ENCODE measurements at places on chromosomes 1 and 21. TPM values are rescaled to one million over a fixed set of nuclear protein-coding genes. Genes with fewer than 3 reads are reported as not detected.

Gene CFAP74
- total RNA-seq = not detected

Gene STXBP3
- total RNA-seq = 33.3 TPM

DNA sequence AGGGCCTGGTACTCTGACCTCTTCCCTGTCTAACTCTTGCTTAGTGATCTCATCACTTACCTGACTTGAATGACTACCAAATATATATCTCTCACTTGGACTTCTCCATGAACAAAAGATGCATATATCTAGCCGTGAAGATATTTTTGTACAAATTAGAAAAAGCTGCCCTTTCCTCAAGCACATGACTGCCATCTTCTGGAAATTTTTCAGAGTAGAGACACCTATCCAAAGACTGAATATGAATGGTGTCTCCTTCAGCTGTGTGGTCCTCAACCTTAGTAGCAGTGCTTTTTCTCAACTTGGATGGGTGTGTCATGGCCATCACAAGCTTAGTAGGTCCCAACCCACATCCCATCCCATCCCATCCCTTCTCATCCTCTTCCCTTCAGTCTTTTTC is 142.3 kb downstream of the DNM3 start:
- H3K27ac ChIP-seq = no peak overlapping the region
- H3K27me3 ChIP-seq = no peaks in the 10 kb centered on the region
- no peaks in the 10 kb centered on the region for H3K36me3 ChIP-seq

- H3K27ac ChIP-seq = no peak within 1 kb of the TSS
- H3K36me3 ChIP-seq = no peaks in the 10 kb centered on the region
- no peaks in the 10 kb centered on the region for H3K27me3 ChIP-seq
- H3K4me1 ChIP-seq = no peaks in the 10 kb centered on the region
- DNase-seq = no peak
Observed at GRCh38 chr21:36479415-36480402, at the start of gene CLDN14. TSS of gene CLDN14 (minus strand) at chr21:36480122. CDS start at chr21:36461695, 18,427 bp downstream.

- peaks cover 2% of the 10 kb centered on the region for H3K4me1 ChIP-seq
- no peaks in the 10 kb centered on the region for H3K27me3 ChIP-seq
- no peaks in the 10 kb centered on the region for H3K36me3 ChIP-seq
- H3K27ac ChIP-seq = no peak overlapping the region
- DNase-seq = no peak
Observed at GRCh38 chr1:47803815-47804501, 193.2 kb downstream of the TRABD2B start.

DNA sequence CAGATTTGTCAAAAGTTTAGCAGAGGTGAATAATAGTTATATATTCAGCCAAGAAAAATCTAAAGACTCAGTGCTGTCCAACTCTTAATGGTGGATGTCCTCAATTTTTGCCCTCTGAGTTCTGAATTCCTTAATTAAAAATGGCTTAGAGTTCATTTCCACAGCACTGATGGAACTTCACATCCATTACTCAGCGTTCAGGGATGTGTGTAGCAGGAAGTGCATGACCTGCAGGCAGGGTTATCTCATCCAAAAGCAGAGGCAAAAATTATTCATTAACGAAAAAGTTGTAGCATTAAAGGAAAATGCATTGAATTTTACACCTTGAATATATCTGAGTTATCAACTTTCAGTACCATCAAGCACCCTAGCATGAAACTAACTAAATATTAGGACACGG is 96.7 kb downstream of the ZP4 start:
- H3K27me3 ChIP-seq = no peaks in the 10 kb centered on the region
- no peaks in the 10 kb centered on the region for H3K36me3 ChIP-seq
- DNase-seq = no peak
- no peak overlapping the region for H3K27ac ChIP-seq
- H3K4me1 ChIP-seq = no peaks in the 10 kb centered on the region
- H3K4me3 ChIP-seq = no peak overlapping the region

Gene FLG2
- not detected for total RNA-seq

GRCh38 chr1:33872683-33873082 is 8.8 kb downstream of the HMGB4 start:
- no peaks in the 10 kb centered on the region for H3K4me1 ChIP-seq
- H3K27ac ChIP-seq = no peak overlapping the region
- no peak overlapping the region for H3K4me3 ChIP-seq
- no peaks in the 10 kb centered on the region for H3K36me3 ChIP-seq

- H3K36me3 ChIP-seq = no peaks in the 10 kb centered on the region
- DNase-seq = no peak
- no peaks in the 10 kb centered on the region for H3K27me3 ChIP-seq
- H3K4me1 ChIP-seq = no peaks in the 10 kb centered on the region
- H3K4me3 ChIP-seq = no peak overlapping the region
Observed at GRCh38 chr1:32372149-32372756, 9.9 kb downstream of the TSSK3 start.

GRCh38 chr21:36027347-36027746 is 33.0 kb downstream of the SETD4 start:
- H3K4me1 ChIP-seq = no peaks in the 10 kb centered on the region
- H3K36me3 ChIP-seq = no peaks in the 10 kb centered on the region
- DNase-seq = no peak
- H3K27ac ChIP-seq = no peak overlapping the region

Gene AMPD1
- total RNA-seq = not detected

Gene GCSAML
- not detected for total RNA-seq

GRCh38 chr1:244971552-244972216 is 107.3 kb upstream of the HNRNPU start:
- no peaks in the 10 kb centered on the region for H3K27me3 ChIP-seq
- no peak for DNase-seq

Gene SPRR2G
- total RNA-seq = not detected

Gene OR2T35
- total RNA-seq = not detected

DNA sequence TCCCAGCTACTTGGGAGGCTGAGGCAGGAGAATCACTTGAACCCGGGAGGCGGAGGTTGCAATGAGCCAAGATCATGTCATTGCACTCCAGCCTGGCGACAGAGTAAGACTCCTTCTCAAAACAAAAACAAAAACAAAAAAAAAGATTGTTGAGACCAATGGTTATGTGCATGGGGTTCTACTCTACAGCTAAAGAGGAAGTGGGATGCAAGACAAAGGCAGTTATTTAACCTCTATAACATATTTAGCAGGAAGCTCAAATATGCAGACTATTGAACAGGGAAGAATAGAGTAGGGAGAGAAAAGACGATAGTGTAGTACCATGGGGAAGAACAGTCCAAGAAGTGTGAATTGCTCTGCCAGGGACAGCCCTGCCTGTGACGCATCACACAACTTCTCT is 227.7 kb downstream of the SMYD3 start:
- H3K27me3 ChIP-seq = no peaks in the 10 kb centered on the region
- DNase-seq = no peak
- no peak overlapping the region for H3K27ac ChIP-seq
- H3K4me3 ChIP-seq = no peak overlapping the region

DNA sequence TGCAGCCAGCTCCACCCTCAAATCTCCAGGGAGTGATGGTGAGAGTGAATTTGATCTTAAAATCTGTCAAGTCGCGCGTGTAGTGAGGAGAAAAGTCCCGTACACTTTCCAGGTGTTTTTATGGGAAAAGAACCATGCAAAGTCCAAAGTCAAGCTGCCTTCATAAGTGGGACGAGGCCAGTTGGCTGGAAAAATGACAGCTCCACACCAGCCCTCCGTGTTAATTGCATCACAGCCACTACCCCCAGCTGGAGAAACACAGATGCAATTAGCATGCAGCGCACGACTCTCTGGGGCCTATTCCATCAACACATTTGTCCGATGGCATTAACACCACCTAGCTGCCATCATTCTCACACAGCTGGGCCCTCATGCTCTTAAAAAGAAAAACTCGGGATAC is 68.4 kb downstream of the KLHDC7A start:
- H3K4me1 ChIP-seq = no peaks in the 10 kb centered on the region
- no peak for DNase-seq
- no peak overlapping the region for H3K27ac ChIP-seq
- no peak overlapping the region for H3K4me3 ChIP-seq
- H3K27me3 ChIP-seq = no peaks in the 10 kb centered on the region

Gene LRRC3
- 4.6 TPM for total RNA-seq

Gene CLCN6
- 184 TPM for total RNA-seq

DNA sequence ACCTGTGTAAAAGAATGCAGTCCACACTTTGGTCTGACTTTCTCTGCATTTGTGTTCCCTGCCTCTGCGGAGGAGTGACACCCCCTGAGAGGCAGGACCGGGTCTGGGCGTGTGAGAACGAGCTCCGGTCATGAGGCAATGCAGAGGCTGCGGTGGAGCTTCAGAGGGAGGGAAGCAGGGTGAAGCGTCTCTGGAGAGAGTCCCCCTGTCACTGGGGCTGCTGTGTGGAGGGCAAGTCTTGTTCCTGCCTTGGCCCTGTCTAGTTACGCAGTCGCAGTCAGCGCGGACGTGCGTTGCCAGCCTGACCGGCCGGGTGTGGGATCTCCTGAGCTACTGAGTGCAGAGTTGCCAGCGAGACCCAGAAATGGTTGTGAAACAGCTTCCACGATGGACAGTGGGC is 48.5 kb downstream of the BACE2 start:
- no peak overlapping the region for H3K27ac ChIP-seq
- no peak for DNase-seq
- no peaks in the 10 kb centered on the region for H3K27me3 ChIP-seq
- no peak overlapping the region for H3K4me3 ChIP-seq
- peaks cover 16% of the 10 kb centered on the region for H3K4me1 ChIP-seq
- no peaks in the 10 kb centered on the region for H3K36me3 ChIP-seq

DNA sequence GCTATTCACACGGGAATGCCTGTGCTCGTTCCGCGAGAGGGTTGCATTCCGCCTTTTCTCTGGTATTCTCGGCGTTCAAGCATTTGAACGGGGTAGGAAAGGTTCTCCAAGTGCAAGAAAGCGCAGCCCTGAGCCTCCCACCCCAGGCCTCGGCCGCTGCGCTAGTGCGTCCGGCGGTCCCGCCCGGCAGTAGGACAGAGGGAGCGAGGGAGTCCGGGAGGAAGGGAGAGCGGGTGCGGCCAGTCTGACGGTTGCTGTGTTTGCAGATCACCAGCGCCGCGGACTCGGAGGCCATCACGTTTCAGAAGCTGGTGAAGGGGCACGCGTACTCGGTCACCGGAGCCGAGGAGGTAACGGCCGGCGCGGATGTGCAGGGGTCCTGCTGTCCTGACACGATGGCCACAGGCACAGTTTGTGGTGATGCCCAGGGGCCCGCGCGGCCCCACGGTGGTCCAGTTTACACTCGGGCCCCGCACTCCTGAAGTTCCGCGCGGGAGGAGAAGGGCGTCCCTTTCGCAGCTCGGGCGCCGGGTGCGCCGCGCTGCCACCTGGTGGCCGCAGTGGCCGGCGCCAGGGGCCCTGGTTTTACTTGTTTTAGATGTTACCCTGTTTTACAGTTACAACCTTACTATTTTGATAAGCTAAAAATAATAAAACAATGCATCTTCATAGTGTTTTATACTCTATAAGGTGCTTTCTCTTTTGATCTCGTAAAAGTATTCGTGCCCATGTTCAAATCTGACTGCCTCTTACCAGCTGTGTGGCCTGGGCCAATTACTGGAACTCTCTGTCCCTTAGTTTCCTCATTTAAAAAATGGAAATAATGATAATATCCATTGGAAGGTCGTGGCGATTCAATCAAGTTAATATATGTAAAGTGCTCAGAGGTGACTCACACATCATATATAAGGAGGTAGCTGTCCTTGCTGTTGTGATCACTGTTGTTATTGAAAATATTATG is 36.7 kb downstream of the CAPN2 start:
- peak overlapping the region; percentile 30 for H3K4me3 ChIP-seq
- H3K27ac ChIP-seq = peak overlapping the region; percentile 84
- H3K4me1 ChIP-seq = peaks cover 17% of the 10 kb centered on the region
- H3K36me3 ChIP-seq = peaks cover 11% of the 10 kb centered on the region
- DNase-seq = peak; percentile 71

DNA sequence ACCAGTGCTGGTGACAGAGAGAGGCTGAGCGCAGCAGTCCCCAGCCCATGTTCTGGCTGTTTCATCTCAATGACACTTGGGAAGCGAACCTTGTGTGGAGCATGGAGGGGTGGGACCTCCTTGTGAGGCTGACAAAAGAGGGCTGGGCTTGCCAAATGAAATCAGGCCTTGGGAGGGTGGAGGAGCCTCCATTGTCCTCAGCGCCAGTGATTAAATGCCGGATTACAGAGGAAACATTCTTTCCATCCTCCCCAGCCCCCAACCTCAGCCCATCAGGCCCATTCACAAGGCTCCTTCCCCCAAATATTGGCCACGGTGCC is 63.3 kb upstream of the PAXBP1 start:
- H3K27ac ChIP-seq = no peak overlapping the region
- peaks cover 9% of the 10 kb centered on the region for H3K27me3 ChIP-seq
- no peaks in the 10 kb centered on the region for H3K36me3 ChIP-seq
- H3K4me3 ChIP-seq = no peak overlapping the region

Gene TRIM63
- total RNA-seq = 0.32 TPM

GRCh38 chr1:71577451-71578131 is 496.8 kb upstream of the ZRANB2 start:
- H3K27ac ChIP-seq = no peak overlapping the region
- H3K4me3 ChIP-seq = no peak overlapping the region
- no peaks in the 10 kb centered on the region for H3K27me3 ChIP-seq
- no peaks in the 10 kb centered on the region for H3K36me3 ChIP-seq

GRCh38 chr1:70210820-70211219 is 5.4 kb upstream of the LRRC40 start:
- peaks cover 51% of the 10 kb centered on the region for H3K4me1 ChIP-seq
- H3K27me3 ChIP-seq = no peaks in the 10 kb centered on the region
- no peak overlapping the region for H3K27ac ChIP-seq
- no peaks in the 10 kb centered on the region for H3K36me3 ChIP-seq
- H3K4me3 ChIP-seq = no peak overlapping the region

GRCh38 chr21:14547834-14548513 is 1.9 kb upstream of the SAMSN1 start:
- H3K4me3 ChIP-seq = no peak overlapping the region
- no peak overlapping the region for H3K27ac ChIP-seq
- DNase-seq = no peak
- H3K27me3 ChIP-seq = no peaks in the 10 kb centered on the region

DNA sequence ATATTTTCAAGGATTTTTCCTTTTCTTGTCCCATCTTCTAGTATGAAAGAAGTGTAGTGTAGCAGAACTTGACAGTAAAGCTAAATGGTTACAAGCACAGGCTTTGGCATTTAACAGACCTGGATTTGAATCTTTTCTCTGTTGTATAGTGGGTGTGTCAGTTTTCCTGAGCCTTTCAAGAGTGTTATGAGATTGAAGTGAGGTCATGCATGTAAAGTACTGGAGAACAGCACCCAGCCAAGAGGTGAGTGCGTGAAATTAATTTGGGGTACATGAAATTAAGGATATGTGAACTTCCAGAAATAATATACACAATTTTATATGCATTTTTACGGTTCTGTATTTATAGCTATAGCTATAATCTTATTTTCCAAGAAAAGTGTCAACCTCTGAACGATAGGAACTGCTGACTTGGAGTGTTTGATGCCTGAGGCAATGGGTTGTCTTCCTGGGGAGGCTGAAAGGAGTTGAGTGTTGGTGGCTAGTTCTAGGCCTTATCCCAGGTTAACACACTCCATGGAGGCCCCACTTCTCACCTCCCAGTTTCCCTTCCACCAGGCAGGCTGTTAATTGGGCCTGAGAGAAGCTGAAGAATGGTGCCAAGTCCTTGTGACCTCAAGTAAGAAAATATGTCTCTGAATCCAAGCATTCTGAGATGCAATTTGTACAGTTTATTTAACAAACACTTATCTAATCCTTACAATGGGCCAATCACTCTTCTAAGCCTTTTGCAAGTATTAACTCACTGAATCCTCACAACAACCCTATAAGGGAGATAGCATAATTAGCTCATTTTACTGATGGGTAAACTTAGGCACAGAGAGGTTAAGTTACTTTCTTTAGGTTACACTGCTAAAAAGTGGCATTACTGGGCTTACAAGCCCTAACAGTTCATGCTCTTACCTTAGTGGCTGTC is 4.4 kb downstream of the ROR1 start:
- H3K27me3 ChIP-seq = peaks cover 4% of the 10 kb centered on the region
- no peaks in the 10 kb centered on the region for H3K4me1 ChIP-seq
- H3K36me3 ChIP-seq = no peaks in the 10 kb centered on the region
- no peak overlapping the region for H3K4me3 ChIP-seq
- no peak overlapping the region for H3K27ac ChIP-seq

Measured in transverse colon (tissue), 4 donors.